Lung microvascular endothelial cell (primary cell): ENCODE measurements at places on chromosomes 12 and 14. TPM values are rescaled to one million over a fixed set of nuclear protein-coding genes. Genes with fewer than 3 reads are reported as not detected.

The KRT77 gene
- total RNA-seq = not detected in 2 replicates

The ZNF385A gene
- total RNA-seq = 0.65 and 0.99 TPM in 2 replicates

The ASB2 gene
- total RNA-seq = not detected in 2 replicates

The SLC25A47 gene
- total RNA-seq = under 0.01 TPM in 1 of 2 replicates, not detected in the other

The CPNE6 gene
- not detected in 2 replicates for total RNA-seq

The CIDEB gene
- 1.3 and 2.6 TPM in 2 replicates for total RNA-seq

The INSM2 gene
- not detected in 2 replicates for total RNA-seq

The CCDC175 gene
- not detected in 2 replicates for total RNA-seq

The PRKD1 gene
- total RNA-seq = 6.3 and 8.5 TPM in 2 replicates

The EXD2 gene
- total RNA-seq = 16.8 and 21.0 TPM in 2 replicates

The PRICKLE1 gene
- 9.4 and 22.2 TPM in 2 replicates for total RNA-seq

The IL22 gene
- total RNA-seq = not detected in 2 replicates

The ERP27 gene
- total RNA-seq = 0.22 TPM in 1 of 2 replicates, not detected in the other

The KCNMB4 gene
- total RNA-seq = 0.22 and 0.60 TPM in 2 replicates

The OR4E2 gene
- total RNA-seq = not detected in 2 replicates
